ENCODE measurements at places on chromosomes 7 and 10. TPM values are rescaled to one million over a fixed set of nuclear protein-coding genes. Genes with fewer than 3 reads are reported as not detected.
A peak's percentile ranks its signal among the peaks of the same experiment; 100 is the strongest.

DNA sequence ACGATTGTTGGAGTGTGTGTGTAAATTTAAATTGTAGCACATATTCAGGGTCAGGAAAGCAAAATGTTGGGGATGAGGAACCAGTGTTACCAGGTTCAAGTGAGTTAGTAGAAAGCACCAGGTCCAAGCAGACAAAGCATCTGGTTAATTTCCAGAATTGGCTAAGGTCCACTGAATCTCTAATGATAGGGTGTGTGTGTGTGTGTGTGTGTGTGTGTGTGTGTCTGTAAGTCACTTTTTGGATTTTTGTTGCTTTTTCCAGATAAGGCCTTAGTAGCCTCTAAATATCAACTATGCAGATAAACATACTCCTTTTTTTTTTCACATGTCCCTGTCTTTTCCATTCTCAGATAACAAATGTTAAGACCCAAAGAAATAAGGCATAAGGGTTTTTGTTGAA, 36.6 kb upstream of the FMC1 start:
- H3K4me1 ChIP-seq, result no peaks in the 10 kb centered on the region
- H3K27ac ChIP-seq, result no peak overlapping the region
- peaks cover 45% of the 10 kb centered on the region for H3K36me3 ChIP-seq
- no peaks in the 10 kb centered on the region for H3K27me3 ChIP-seq
- no peak overlapping the region for H3K4me3 ChIP-seq

ZNF239 gene
- total RNA-seq, result 2.3 TPM

TFR2 gene
- 3.1 TPM for total RNA-seq

GRCh38 chr7:67821116-67821515, 824.5 kb downstream of the TYW1 start:
- DNase-seq, result no peak
- H3K27ac ChIP-seq, result no peak overlapping the region
- H3K36me3 ChIP-seq, result no peaks in the 10 kb centered on the region
- H3K27me3 ChIP-seq, result no peaks in the 10 kb centered on the region
- peaks cover 3% of the 10 kb centered on the region for H3K4me1 ChIP-seq
- no peak overlapping the region for H3K4me3 ChIP-seq

DNA sequence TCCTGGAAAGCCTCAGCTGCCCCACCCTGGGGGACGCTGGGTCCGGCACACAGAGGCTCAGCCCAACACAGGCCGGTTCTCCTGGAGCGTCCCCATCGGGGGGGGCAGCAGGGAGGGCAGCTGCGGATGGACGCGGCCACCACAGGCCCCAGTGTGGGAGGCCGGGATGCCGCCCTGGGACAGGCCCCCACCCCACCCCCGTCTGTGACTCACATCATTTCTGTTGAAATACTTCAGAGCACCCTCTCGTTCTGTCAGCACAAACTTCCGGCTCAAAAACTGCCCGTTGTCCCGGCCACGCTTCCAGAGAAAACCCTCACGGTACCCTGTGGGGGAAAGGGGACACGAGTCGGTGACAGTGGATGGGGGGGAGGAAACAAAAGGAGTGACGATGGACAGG, 28.5 kb downstream of the GET4 start:
- no peak overlapping the region for H3K4me3 ChIP-seq
- H3K27ac ChIP-seq, result no peak overlapping the region
- no peaks in the 10 kb centered on the region for H3K36me3 ChIP-seq
- peaks cover 37% of the 10 kb centered on the region for H3K27me3 ChIP-seq
- DNase-seq, result no peak

DNA sequence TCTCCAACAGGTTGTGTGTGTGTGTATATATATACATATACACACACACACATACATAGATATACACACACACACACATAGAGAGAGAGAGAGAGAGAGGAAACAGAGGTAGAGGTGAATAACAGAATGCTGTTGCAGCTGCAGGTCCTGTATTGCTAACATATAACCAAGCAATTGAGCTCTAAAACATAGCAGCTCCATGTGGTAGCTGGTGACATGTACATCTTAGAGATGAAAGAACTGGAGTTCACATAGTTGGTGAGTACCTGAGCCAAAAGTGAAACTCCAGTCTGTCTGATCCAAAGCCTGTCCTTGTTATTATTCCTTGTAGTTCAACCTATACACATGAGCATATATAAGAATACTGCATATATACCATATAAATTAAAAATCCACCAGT, 152.9 kb upstream of the CSTF2T start:
- no peaks in the 10 kb centered on the region for H3K36me3 ChIP-seq
- H3K4me1 ChIP-seq, result no peaks in the 10 kb centered on the region
- no peak overlapping the region for H3K27ac ChIP-seq
- DNase-seq, result no peak
- no peak overlapping the region for H3K4me3 ChIP-seq

DNA sequence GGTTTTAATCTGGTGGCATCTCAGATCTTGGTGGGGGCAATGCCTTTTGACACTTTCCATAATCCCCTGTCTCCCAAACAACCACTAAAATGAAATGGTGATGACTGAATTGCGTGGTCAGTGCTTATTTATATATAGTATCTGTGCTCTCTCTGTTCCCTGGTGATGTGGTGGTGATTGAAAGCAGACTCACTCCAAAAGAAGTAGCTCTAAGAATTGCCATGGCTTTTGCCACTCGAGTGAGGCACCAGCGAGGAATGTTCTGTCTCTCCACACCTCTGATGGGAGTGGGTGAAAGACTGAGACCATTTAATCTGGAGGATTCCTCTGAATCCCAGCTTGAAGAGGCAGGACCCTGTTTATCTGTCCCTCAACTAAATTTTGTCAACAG, 2.8 kb downstream of the DUSP5 start:
- H3K27ac ChIP-seq, result no peak overlapping the region
- peak overlapping the region; percentile 94 for H3K4me3 ChIP-seq
- DNase-seq, result no peak

DNA sequence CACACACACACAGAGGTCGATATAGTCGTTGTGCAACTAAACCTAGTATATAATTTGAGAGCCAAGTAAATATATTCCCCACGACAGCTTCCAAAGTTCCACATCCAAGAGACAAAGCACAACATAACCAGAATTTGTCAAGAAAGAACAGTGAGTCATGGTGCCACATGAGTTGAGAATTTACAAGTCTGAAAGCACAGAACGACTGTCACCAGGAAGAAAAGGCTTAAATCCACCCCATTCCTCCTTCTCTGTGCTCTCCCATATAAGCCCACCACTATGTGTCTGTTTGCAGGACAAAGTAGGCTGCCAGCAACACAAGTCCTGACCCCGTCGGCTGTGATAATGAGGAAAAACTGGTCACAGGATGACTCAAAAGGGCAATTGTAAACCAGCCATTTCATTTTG, 32.8 kb downstream of the GSAP start:
- no peaks in the 10 kb centered on the region for H3K4me1 ChIP-seq
- H3K27me3 ChIP-seq, result no peaks in the 10 kb centered on the region
- no peak for DNase-seq
- H3K4me3 ChIP-seq, result no peak overlapping the region

SKIDA1 gene
- 12.0 TPM for total RNA-seq

DRGX gene
- total RNA-seq, result not detected

DNA sequence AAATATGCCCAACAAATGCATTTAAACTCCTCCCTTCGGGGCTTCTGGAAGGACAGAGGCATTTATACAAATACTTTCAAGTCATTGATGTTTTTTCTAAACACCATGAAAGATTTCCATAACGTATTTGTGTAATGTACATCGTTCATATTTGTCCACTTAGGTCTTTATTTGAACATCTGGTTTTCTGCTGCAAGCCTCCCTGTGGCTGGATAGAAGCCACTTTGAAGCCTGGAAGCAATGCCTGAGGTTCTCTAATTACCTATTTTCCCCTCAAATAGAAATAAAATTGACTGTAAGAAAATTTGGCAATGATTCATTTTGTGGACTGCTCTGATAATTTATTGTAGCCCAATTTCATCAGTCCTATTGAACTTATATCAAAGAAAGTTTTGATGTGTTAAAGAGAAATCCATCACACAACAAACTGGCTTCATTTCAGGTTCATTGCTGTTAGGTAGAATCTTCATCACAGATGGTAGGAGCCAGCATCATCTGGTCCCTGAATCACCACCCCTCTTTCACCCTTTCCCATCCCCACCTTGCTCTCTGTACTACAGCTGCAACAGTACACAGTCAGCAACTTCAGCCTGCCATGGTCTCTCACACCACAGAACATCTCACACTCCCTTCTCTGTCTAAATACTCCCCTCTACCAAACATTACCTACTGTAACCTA, 186.0 kb upstream of the MGMT start:
- H3K27ac ChIP-seq, result no peak overlapping the region
- DNase-seq, result no peak
- no peaks in the 10 kb centered on the region for H3K36me3 ChIP-seq

- no peak for DNase-seq
- H3K4me1 ChIP-seq, result no peaks in the 10 kb centered on the region
- H3K27me3 ChIP-seq, result no peaks in the 10 kb centered on the region
- H3K36me3 ChIP-seq, result no peaks in the 10 kb centered on the region
- H3K4me3 ChIP-seq, result no peak overlapping the region
Observed at GRCh38 chr10:130772676-130773075, 538.8 kb downstream of the TCERG1L start.

- DNase-seq, result no peak
- no peaks in the 10 kb centered on the region for H3K4me1 ChIP-seq
- H3K27me3 ChIP-seq, result no peaks in the 10 kb centered on the region
- H3K4me3 ChIP-seq, result no peak overlapping the region
- H3K36me3 ChIP-seq, result no peaks in the 10 kb centered on the region
- H3K27ac ChIP-seq, result no peak overlapping the region
Observed at GRCh38 chr7:10790910-10791309, 182.8 kb upstream of the PHF14 start.

- no peaks in the 10 kb centered on the region for H3K4me1 ChIP-seq
- no peaks in the 10 kb centered on the region for H3K36me3 ChIP-seq
- no peak overlapping the region for H3K4me3 ChIP-seq
- H3K27me3 ChIP-seq, result no peaks in the 10 kb centered on the region
- H3K27ac ChIP-seq, result no peak overlapping the region
Observed at GRCh38 chr7:86123476-86123875, 520.2 kb upstream of the GRM3 start.

DNA sequence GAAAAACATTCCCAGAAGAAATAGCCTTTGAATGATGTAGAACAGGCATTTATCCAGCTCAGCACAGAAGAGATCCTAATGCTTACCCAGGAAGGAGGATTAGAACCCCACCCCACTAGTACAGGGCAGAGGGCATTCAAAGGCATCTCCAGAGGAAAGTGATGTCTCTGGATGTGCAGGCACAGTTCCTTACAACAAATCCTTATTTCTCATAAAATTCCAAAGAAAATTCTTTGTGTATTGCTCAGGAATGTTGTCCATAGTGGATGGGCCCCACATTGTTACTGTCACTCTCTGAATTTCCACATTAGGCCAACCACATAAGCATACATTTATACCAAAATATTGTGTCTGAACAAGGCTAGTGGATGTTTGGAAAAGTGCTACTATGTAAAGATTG, 243.0 kb downstream of the ADRA2A start:
- no peaks in the 10 kb centered on the region for H3K4me1 ChIP-seq
- H3K27ac ChIP-seq, result no peak overlapping the region
- DNase-seq, result no peak
- H3K36me3 ChIP-seq, result no peaks in the 10 kb centered on the region

DNA sequence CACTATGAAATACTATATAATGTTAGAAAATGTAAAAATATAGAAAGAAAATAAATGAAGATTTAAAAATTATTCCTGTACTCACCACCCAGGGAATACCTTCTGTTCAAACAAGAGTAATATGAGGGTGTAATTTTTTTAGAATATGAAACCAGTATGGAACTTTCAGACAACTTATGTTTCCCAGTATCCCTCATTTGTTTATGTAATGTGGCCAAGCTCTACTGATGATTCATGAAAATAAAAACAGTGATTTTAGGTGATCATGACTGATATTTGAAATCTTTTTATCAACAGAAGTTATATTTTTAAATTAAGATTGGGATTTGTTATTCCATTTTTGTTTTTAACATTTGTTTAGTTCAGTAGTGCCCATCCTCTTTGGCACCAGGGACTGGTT, 18.8 kb downstream of the SLK start:
- H3K27ac ChIP-seq, result no peak overlapping the region
- no peaks in the 10 kb centered on the region for H3K27me3 ChIP-seq

DNA sequence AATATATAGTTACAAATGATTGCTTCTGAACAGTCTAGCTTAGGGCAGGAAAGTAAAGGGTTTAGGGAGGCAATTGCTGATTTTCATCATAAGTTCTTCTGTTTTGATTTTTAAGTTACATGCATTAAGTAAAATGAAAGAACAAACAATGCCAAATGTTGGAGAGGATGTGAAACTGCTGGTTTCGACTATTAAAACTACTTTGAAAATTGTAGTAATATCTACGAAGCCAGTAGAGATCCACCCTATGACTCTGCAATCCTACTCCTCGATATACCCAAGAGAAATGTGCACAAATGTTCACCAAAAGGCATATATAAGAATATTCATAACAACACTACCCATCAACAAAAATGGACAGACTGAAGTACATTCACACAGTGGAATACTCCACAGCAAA, 24.3 kb downstream of the PDZD8 start:
- no peaks in the 10 kb centered on the region for H3K27me3 ChIP-seq
- H3K27ac ChIP-seq, result no peak overlapping the region
- no peak for DNase-seq
- H3K36me3 ChIP-seq, result no peaks in the 10 kb centered on the region
- no peak overlapping the region for H3K4me3 ChIP-seq

GRCh38 chr7:23712368-23713284, 2.6 kb downstream of the STK31 start:
- no peaks in the 10 kb centered on the region for H3K36me3 ChIP-seq
- H3K4me3 ChIP-seq, result no peak overlapping the region
- H3K4me1 ChIP-seq, result no peaks in the 10 kb centered on the region
- no peaks in the 10 kb centered on the region for H3K27me3 ChIP-seq
- no peak overlapping the region for H3K27ac ChIP-seq

GJD4 gene
- not detected for total RNA-seq

- H3K4me1 ChIP-seq, result no peaks in the 10 kb centered on the region
- H3K27me3 ChIP-seq, result no peaks in the 10 kb centered on the region
- no peak overlapping the region for H3K27ac ChIP-seq
- no peak overlapping the region for H3K4me3 ChIP-seq
- H3K36me3 ChIP-seq, result no peaks in the 10 kb centered on the region
Observed at GRCh38 chr7:102845346-102845745, 67.5 kb upstream of the LRRC17 start.

- DNase-seq, result no peak
- no peak overlapping the region for H3K4me3 ChIP-seq
- no peaks in the 10 kb centered on the region for H3K36me3 ChIP-seq
- no peaks in the 10 kb centered on the region for H3K27me3 ChIP-seq
Observed at GRCh38 chr7:69790977-69791724, 192.9 kb downstream of the AUTS2 start.

CLRN3 gene
- total RNA-seq, result not detected
